ENCODE measurements at places on chromosomes 7 and 10.

DNA sequence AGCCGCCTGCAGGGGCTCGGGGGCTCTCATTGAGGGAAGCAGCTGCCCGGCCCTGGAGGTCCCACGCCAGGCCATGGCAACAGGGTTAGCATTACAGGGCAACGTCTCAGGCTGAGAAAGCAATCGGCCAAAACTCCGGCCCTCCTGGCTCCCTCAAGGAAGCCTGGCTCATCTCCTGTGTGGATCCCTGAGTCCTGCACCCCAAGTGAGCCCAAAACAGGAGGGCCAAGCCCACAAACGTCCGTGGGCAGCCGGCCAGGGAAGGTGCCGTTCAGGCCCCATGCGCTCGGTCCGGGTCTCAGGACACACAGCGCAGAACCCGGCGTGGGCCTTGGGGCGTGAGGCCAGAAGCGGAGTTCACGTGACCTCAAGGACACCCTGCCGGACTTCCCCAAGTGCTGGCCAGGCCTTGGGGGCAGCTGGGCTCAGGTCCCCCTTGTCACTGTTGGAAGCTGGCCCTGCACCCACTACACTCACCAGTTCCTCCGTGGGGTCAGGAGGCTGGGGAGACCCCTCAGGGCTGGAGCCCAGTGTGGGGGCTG is 8.0 kb upstream of the PWWP2B start:
- DNase-seq: no peak

DNA sequence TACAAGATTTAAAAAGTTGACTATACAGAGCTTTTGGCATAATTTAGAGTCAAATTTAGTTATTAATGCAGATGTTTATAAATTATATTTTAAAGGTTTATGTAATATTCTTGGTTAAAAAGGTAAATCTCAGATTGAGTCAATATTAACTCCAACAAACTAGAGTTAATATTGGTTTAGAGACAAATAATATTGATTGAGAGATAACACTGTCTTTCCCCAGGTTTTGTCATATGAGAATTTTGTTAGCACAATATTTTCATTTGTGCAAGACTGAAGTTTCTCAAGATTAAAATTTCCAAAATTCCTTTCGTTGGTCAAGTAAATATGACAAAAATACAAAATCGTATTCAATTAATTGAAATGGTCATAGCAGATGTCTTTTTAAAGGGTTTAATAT is 12.9 kb upstream of the AKR1D1 start:
- DNase-seq: no peak

- DNase-seq: no peak
These were observed 238.1 kb downstream of the CAMK1D start for GRCh38 chr10:12587451-12587888.

DNA sequence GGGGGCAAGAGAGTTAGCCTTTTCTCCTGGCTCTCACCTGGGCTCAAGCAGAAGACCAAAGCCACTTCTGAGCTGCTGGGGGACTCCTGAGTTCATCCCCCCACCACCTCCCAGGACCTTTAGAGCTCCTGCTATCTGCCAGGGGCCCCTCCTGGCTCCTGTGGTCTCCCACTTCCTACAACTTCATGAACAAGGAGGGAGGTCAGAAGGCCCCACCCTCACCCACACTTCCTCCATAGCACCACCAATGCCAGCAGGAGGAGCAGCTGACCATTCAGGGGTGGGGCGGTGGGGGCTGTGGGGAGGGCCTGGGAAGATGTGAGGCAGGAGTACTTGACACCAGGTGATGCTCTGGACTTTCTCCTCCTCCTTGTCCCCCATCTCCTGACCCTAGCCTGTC is 32.6 kb upstream of the ADCYAP1R1 start:
- DNase-seq: no peak

- no peak for DNase-seq
These were observed 16.2 kb downstream of the SFR1 start for GRCh38 chr10:104138131-104138530.

DNA sequence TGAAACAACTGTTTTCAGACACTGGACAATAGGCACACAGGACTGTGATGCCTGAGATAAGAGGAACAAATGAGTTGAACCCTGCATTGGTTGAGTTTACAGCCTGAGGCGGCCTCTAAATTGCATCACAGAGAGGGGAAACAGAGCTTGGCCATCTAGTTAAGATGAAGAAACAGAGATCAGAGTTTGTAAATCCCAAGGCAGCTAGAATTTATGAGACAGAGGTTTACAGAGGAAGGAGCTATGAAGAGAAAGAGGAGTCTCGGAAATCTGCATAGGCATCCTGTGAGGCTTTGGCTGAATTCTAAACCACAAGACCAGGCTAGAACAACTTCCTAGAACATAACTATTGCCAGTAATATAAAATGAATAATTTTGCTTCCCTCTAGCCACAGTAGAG is 41.0 kb upstream of the OIT3 start:
- DNase-seq: no peak

- DNase-seq: no peak
These were observed 341.9 kb downstream of the PTPRN2 start for GRCh38 chr7:158245724-158246041.

DNA sequence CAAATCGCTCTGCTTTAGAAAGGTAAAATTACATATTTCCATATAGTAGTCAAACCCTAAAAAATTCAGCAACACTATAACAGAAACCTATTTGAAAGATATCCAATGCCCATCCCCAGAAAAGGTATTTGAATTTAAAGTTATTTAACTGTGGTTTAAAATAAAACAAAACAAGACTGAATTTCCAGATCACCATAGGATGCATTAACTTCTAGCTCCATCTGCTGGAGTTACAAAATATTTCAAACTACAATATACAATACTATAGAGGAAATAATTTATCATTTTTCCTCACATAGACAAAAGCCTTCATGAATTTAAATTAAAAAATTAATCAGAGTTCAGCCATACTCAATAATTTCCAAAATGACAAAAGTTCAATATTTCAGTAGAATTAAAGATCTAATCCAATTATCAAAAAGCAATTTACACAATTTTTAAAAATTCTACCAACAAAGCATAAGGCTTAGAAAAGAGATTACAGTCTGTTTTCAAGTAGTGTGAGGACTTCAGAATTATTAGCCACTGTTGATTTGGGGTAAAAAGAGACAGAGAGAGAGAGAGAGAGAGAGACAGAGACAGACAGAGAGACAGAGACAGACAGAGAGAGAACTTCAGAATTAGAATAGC is 75.9 kb downstream of the LMBR1 start:
- DNase-seq: no peak

DNA sequence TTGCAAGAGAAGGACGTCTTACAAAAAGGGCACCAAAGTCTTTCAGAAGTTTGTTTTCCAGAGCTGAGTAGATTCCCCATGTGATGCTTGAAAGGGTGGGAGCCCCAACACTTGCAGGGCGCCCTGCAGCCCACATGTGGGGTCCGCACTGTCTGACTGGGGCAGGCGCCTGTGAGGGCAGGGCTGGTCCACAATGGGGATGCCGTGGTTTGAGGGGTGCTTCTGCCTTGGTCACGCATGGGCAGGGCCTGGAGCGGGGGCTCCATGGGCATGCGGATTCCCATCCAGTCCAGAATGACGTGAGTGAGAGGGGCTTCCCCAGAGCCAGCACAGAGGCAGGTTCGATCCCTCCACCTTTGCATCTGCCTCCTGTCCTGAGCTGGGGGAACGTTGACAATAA is 101.5 kb upstream of the SHH start:
- no peak for DNase-seq

- no peak for DNase-seq
These were observed 19.8 kb downstream of the TSPAN14 start for GRCh38 chr10:80473692-80474596.

DNA sequence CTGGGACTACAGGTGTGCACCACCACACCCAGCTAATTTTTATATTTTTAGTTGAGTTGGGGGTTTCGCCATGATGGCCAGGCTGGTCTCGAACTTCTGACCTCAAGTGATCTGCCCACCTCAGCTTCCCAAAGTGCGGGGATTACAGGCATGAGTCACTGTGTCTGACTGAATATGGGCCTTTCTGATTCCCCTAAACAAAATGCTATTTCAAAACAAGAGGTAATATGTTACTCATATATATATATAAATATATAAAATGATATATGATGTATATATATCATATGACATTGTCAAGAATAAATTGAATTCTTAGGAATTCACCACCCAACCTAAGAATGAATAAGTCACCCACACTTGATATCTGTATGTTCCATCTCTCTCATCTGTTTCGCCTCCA is 12.8 kb upstream of the TIAL1 start:
- no peak for DNase-seq

DNA sequence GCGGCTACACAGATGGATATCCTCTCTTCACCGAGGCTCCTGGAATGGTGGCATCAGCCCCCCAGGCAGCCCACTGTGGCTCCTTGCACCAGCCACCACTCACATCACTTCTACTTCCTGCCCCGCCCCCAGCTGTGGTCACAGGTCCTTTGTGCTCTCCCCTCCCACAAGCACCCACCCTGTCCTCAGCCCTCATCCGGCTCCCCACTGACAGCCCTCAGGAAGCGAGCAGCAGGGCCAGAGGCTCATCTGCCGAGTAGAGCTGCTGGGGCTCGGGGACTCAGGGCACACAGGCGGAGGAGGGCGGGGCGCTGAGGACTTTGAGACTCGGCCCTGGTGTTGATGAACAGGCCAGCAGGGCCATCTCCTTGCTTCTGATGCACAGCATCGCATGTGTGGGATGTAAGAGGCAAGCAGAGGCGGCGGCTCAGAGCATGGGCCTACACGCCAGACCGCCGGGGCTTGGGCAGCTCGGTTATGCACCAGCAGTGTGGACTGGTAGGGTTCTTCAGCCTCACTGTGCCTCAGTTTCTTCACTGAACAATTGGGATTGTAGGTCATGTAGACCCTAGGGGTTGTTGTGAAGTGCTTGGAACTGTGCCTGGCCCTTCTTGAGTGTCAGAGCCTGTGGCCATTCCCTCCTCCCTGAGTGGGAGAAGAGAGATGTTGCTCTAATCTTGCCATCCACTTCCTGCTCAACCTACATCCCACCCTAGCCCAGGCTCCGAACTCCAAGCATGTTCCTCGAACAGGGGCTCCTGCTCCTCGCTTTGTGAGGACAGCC is at the start of gene PRF1:
PRF1 (minus strand) TSS at position 77 of the 784 bp plus-strand sequence. CDS start 1,839 bp downstream, outside the sequence.
- no peak for DNase-seq

DNA sequence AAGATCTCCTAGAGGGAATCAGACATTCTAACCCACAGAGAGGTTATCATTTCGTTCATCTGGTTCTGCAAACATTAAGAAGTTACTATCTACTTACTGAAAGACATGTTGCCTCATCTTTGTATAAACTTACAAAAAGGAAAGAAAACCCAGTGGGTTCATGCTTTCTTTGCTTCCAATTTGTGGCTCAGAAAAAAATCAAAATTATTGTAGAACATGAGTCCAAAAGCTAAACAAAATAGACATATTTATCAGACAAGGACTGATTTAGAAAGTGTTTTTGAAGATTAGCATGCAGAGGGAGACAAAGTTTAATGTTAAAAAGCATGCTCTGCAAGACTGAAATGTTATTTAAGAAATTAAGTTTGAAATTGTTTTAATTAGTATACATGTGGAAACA is 123.1 kb downstream of the MBL2 start:
- no peak for DNase-seq

DNA sequence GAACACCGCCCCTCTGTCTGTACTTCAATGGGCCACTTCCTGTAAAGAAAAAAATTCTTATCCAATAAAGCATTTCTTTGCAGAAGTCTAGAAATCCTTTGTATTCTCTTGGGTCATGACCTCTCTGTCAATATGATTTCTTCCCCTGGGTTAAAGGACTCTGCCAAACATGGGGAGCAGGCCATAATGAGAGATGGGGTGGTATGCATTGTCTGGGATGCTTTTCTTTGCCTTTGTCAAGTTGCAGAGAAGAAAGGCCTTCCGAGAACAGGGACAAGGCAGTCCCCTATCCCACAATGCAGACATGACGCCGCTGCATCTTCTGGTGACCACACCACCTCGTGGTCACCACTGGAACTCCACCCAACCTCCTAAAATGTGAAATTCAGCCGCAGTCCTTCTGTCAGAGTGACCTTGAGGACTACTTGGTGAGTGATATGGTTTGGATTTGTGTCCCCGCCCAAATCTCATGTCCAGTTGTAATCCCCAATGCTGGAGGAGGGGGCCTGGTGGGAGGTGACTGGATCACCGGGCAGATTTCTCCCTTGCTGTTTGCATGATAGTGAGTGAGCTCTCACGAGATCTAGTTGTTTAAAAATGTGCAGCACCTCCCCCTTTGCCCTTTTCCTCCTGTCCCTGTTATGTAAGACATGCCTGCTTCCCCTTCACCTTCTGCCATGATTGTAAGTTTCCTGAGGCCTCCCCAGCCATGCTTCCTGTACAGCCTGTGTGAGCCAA is 15.2 kb upstream of the FRMPD2 start:
- DNase-seq: no peak

- DNase-seq: no peak
These were observed 25.9 kb upstream of the PTPRN2 start for GRCh38 chr7:158613481-158613880.

- no peak for DNase-seq
These were observed 16.0 kb downstream of the PALD1 start for GRCh38 chr10:70494536-70494935.

DNA sequence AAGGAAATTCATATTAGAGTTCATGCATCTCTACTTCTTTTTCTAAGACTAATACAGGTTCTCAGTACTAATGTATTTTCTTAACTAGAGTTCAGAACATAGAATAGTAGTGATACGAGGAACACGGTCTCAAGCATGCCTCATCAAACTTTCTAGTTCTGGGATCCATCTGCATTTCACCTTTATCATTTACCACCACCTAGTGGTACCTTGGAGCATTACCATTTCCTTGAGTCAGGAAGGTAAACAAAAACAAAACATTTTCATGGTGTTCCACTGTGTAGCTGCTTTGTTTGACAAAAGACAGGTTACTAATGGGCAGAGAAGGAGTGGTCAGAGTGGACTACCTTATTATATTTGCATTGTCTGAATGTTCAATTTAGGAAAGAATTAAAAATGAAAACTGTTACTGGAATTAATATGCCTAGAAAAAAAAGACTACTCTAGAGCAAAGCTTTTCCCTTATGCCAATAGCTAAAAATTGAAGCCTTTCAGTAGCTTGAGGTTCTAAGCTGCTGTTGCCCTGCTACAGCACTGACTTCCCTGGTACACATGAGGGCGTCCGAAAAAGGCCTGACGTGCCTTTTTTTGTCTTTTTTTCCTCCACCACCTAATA is 44.5 kb downstream of the STARD3NL start:
- no peak for DNase-seq

- peak; percentile 98 for DNase-seq
These were observed 28.9 kb downstream of the SKIDA1 start for GRCh38 chr10:21496343-21497176.
